ENCODE measurements at places on chromosomes 2 and 18.

- DNase-seq, result no peak
Measured at GRCh38 chr2:119744335-119744939, 15.3 kb upstream of the PTPN4 start.

DNA sequence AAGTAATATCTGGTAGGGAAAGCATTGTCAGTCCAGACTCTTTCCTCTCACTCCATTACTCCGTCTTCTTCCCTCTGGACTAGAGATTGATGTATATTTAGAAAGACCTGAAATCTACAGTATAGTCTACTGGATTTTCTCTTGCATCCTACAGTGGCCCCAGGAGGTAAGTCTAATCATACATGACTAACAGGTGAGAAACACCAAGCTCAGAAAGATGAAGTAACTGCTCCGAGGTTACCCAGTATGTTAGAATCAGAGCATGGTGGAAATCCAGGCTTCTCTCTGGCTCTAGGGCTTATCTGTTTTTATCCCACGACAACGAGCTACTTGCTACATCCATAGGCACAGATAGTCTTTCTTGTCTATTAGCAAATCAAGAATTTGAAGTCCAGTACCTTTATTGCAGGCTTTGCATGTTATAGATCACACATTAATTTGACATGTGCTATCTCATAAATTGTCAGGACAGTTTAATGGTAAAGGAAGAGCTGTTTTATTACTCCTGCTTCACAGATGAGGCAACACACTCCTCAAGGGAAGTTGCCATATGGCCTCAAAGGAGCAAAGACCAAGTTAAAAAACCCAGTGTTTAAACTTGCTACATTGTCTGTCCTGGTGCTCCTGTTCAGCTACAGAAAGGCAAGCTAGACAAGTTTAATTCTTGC lies 484.3 kb downstream of the THSD7B start:
- no peak for DNase-seq

DNA sequence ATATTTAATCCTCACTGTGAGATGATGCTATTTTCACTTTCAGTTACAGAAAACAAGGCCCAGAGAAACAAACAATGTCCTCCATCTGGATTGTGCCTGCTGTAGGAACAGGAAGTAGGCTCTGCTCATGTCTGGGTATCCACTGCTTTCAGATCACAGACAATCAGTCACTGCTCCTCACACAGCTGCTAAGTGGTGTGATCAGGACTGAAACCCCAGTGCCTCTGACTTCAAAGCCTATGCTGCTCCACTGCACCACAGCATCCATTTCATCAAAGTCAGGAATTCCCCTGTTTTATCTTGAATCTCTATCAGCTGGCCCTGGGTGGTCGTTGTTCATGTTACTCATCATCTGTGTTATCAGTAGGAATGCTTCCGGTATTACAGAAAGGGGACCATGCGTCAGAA lies 303.8 kb upstream of the TRIB2 start:
- DNase-seq, result peak; percentile 5

DNA sequence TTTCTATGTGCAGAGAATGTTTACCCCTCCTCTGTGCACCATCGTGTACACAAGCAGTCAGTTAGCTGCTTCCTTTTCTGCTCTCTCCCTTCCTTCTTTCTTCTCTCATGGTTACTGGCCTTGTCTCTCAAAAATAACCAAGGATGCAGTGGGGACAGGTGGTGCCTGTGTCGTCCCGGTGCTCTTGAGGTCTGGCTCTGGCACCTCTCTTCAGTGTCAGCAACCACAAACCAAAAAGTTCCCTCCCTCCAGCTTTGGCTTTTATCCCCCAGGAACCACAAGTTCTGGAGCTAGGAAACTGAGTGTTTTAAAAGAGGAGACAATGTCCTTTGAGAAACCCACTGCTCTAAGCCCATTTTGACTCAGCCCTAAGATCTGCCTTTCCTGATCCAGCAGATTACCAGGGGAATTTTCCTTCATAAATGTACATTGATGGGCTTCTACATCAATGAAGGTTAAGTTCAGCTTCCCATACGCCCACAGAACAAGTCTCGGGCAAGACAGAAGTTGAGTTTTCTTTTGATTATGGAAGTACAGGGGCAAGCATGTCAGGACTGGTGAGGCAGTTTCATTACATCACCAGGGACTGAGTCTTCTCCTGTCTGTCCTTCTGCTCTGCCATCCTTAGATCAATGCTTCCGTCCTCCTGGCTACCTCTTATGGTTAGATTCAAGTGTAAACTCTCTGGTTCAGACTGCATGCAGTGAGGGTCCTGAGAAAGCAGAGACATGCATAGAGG lies 232.2 kb downstream of the SETBP1 start:
- no peak for DNase-seq

GRCh38 chr18:49510393-49511115 lies 23.5 kb upstream of the C18orf32 start:
- DNase-seq, result peak; percentile 18

GRCh38 chr2:80154231-80154915 lies 150.2 kb downstream of the LRRTM1 start:
- DNase-seq, result no peak

- peak; percentile 54 for DNase-seq
Measured at GRCh38 chr2:234422981-234423431, 73.9 kb downstream of the ARL4C start.

- no peak for DNase-seq
Measured at GRCh38 chr2:217928324-217929181, 74.2 kb downstream of the TNS1 start.

DNA sequence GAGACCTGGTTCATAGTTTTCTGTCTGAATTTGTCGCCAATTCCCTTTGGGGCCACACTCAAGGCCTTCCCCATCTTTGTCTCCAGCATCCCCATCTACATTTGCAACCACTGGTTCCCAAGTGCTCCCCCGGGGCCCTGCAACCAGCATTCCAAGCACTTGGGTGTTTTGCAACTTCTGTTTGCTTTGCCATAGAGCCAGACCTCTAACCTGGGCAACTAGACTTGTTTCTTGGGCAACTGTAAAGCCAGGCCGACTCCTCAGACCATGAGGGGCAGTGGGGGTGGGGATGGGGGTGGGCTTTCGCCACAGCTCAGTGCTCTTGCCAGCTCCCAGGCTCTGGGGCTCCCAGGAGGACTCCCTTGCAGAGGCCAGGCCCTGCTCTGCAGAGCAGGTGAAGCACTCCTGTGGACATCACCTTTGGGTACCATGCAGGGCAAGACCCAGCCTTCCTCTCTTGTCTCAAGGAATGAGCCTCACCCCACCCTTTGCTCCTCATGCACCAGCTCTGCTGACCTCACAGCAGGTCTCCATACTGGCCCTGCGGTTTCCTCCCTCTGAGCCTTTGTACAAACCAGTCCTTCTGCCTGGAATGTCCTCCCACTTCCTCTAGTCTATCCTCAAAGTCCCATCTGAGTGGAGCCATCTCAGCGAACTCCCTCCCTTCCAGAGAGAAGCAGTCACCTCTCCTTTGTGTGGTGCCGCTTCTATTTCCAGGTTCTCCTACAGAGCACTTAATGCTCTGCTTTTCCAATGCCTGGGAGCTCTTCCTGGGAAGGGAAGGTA lies 126.7 kb upstream of the MYCN start:
- DNase-seq, result no peak
